ENCODE measurements at places on chromosomes 4 and X.
A peak's percentile ranks its signal among the peaks of the same experiment; 100 is the strongest.

DNA sequence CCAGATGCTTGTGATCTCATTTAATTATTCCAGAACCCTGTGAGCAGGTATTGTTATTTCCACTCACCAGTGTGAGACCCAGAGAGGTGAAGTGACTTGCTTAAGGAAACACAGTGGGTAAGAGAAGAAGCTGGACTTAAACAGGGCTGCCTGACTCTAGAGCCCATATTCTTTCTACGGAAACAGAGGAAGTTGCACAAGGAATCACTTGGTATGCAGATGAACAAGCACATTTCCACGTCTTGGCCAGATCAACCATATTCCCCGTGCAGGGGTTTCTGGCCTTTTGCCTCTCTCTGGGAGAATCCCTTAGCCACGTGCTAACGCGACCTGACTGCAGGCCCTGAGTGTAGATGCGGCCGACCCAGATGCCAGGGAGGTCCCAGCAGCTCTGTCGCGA is 195.5 kb upstream of the ATP6AP2 start:
- DNase-seq: no peak

DNA sequence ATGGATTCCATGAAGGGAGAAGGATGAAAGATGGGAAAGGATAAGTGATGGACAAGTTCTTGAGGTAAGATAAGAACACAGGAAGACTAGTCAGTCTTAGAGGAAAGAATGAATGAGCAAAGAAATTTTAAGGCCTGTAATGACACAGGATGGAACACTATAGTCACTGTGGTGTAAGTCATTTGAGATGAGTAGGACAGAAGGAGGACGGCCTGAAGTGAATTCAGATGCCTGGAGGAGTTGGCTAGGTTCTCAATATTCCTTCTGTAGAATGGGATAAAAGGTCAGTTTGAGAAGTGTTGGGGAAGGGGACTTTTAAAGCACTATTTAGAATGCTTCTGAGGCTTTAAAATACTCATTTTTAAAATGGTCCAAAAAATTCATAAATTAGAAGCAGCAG is 3.9 kb downstream of the MSMO1 start:
- DNase-seq: no peak

DNA sequence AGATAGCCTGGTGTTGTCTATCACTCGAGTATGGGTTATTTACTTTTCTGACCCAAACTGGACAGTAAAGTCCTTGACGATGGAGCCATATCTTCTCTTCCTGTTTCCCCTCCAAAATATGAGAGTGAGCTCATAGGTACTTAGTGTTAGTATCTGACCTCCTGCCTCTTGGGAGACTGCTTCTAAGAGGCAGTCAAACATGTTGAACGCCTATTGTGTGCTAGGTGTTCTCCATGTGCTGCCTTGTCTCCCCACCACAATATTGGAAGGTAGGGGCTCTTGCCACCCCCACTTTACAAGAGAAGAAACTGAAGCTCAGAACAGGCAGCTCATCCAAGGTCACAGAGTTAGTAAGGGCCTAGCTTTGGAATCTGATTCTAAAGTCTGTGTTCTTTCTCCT is 8.3 kb downstream of the EFNB1 start:
- DNase-seq: no peak

GRCh38 chr4:72473434-72473900 is 95.6 kb downstream of the ADAMTS3 start:
- DNase-seq: no peak

- no peak for DNase-seq
These were observed 155.3 kb upstream of the EDNRA start for GRCh38 chr4:147325571-147325981.

DNA sequence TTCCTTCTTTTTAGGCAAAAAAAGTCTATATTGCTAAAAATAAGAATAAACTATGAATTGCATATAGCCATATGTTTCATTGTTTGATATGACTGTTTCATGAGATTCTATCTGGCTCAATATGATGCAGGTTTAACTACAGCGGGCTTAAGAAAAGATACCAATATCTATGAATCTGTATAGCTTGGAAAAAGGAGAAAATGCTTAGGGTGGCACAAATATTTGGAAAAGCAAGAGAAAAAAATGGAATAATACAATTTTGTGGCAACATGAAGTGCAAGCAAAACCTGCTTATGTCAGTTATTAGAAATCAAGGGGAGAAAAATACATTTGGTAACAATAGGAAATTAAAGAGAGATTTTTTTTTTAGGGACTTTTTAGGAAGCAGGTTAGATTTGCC is 48.3 kb upstream of the NFKB1 start:
- DNase-seq: no peak

DNA sequence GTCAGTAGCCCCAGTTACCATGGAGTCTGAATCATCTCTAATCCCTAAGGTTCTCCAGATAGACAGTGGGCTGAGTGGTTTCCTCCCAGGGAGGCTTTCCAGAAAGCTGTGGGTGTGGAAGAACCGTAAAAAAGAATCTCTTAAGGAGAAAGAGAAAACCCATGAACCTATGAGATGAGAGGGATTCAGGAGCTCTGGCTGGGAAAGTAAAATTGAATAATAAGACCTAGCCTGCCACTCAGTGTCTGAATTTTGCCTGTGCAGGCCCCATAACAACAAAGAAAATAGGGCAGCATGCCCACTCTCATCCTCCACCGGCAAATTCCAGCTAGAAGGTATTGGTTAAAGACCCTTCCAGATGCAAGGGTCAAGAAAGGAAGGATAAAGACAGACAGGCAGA is 16.9 kb downstream of the AWAT2 start:
- no peak for DNase-seq

DNA sequence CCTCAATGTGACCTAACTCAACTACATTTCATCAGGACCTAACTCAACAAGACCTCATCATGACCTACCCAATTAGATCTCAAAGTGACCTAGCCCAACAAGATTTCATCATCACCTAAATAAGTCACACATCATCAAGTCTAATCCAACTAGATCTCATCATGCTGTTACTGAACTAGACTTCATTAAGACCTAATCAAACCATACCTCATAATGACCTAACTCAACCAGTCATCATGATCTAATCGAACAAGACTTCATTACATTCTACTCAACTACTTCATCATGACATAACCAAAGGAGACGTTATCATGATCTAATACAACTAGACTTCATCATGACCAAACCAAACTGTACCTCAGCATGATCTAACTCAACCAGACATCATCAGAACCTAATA is 82.8 kb downstream of the DHRSX start:
- no peak for DNase-seq

DNA sequence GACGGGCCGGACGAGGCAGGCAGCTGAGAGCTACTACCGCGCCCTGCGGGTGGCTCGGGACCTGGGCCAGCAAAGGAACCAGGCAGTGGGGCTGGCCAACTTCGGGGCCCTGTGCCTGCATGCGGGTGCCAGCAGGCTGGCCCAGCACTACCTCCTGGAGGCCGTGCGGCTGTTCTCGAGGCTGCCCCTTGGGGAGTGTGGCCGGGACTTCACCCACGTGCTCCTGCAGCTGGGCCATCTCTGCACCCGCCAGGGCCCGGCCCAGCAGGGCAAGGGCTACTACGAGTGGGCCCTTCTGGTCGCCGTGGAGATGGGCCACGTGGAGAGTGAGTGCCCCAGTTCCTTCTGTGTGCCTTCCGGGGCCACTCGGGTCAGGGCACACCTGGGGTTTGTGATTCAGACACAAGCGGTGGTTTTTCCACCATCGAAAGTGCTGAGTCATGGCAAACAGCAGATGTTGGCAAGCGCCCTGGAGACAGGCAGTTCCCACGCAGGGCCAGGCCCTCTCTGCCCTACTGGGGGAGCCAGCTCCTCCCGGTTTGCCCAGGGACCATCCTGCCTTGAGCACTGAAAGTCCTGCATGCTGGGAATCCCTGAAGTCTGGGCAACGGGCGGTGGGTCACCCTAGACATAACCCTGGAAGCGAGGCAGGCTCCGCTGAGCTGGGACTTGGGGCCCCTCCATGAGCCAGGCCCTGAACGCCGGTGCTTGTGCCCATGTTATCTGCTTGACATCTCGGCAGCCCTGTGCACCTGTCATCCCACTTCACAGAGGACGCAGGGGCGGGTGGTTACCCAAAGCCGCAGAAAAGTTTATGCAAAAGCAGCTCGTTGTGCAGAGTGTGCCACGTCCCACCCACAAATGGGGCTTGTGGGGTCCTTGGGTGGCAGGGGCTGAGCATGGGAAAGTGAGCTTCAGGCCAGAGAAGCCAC is 29.5 kb downstream of the SH3TC1 start:
- no peak for DNase-seq

DNA sequence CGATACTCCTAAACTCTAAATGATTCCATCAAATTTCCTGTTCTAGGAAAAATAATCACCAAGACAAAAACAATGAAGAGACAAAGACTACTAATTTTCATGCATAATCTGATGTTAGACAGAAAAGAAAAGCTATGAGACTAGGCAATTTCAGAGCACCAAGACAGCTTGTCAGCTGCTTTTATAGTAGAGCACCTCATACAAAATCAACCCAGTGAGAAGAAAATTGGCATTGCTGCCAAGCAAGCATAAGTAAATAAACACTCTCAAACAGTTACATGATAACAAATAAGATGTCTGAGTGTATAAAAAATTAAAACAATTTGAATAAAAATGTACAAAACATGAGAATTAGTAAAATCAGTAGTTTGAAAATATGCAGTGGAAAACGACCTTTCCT is 1544.6 kb downstream of the C4orf33 start:
- peak; percentile 18 for DNase-seq

DNA sequence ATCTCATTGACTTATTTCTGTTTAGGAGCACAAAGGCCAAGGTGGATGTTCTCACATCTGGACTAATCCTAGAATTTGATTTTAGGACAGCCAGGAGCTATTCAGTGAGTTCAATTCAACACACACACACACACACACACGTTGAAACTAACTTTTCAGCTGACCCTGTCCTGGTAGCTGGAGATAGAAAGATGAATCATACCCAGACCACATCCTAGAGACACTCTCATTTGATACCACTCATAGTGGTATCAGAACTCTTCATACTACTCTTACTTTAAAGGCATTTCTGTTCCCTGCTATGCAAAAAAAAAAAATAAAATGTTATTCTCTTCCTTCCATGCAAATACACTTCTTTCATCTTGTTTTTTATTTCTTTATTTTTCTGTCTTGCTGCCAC is 36.7 kb downstream of the KLF8 start:
- no peak for DNase-seq

- DNase-seq: no peak
These were observed 26.8 kb upstream of the UGT2B4 start for GRCh38 chr4:69522554-69522953.

- DNase-seq: no peak
These were observed 383.7 kb upstream of the ATOH1 start for GRCh38 chr4:93444860-93445259.

GRCh38 chrX:38571058-38571457 is 9.7 kb downstream of the TSPAN7 start:
- no peak for DNase-seq

GRCh38 chr4:13089659-13089998 is 394.5 kb downstream of the RAB28 start:
- no peak for DNase-seq

DNA sequence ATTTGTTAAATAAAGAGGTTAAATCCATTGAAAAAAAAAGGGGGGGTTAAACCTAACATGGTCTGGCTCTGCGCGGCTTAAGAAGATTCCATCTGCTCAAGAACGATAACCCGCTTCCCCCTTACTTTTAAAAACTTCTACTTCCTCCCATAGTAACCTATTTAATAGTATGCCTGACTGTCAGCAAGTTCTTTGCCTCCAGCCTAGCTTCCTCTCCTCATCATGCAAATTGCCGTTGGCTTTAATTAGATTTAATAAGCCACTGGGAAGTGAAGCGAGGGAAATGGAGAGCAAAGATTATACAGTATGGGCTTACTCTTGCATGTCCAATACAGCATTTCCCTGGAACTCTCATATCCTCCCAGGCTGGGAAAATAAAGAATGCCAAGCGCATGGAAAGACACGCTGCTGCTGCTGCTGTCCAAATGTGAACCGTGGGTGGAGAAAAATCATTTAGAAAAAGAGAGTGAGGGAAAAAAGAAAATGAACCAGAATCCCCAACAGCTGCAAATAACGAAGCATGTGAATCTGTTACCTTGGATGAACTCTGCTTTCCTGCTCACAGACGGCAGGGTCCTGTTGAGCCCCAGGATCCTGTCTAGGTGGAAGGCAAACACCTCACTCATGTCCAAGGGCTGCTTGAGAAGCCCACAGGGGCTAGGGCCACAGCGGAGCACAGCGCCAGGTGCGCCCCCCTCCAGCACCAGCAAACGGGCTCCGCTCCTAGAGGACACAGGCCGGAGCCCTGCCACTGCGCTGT is 2.7 kb downstream of the GASK1B start:
- peak; percentile 34 for DNase-seq

DNA sequence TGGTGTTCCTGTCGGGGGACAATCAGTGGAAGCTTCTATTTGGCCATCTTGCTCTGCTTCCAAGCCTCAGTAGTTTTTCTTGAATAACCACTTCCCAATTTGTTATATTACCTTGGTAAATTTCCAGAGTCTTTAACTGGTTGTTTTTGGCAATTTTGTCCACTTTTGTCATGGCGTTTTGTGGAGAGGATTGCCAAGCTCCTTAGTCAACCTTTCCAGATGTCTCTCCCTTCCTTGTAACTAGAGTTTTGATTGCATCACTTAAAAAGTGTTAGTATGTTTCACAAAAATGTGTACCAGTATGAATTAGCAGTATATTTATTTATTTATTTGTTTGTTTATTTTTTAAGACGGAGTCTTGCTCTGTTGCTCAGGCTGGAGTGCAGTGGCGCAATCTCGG is 15.8 kb upstream of the UXT start:
- no peak for DNase-seq

DNA sequence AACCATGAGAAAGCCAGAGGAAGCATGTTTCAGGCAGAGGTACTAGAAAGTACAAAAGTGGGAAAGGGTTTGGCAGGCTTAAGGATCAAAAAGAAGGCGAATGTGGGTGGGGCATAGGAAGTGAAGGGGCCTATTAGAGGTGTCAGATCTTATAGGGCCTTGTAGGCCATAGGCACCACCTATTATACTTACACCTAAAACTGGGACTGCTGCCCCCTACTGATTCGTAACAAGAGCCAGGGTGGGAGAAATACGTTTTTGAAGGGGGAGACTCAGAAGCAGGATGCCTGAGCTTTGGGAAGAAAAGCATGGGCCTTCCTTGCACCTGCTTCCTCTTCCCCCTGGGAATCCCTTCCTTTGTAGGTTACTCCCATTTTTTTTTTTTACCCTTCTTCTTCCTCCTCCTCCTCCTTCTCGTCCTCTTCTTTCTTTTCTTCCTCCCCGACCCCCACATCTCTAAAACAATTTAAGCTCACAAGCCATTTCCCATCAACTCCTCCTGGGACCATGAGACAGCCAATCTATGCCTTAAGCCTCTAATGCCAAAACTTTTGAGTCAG is 40.7 kb upstream of the GPC3 start:
- no peak for DNase-seq

GRCh38 chr4:960636-961350 is 12.6 kb downstream of the DGKQ start:
- no peak for DNase-seq

DNA sequence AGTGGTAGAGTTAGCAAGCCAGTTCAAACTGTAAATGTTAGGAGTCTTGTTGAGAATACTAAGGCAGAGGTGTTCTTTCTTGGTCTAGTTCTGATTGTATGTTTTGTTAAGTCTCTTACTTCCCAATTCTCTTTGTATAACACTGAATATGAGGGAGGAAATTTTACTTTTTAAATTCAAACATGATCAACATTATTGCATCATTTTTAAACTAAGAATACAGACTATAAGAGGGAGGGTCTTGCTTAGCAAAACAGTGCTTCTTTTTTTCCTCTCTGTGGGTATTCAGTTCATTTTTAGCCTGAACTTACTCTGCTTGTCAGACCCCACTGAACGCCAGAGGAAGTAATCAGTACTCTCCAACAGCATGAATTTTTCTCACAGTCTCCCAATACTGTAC is 198.0 kb downstream of the GABRG1 start:
- DNase-seq: no peak

GRCh38 chr4:43048570-43048969 is 156.1 kb downstream of the GRXCR1 start:
- DNase-seq: no peak

Data from NCI-H1105 treated with DMSO at 0.1 percent for 48 hours (cell line).